ENCODE measurements at places on chromosomes 3 and 15.

DNA sequence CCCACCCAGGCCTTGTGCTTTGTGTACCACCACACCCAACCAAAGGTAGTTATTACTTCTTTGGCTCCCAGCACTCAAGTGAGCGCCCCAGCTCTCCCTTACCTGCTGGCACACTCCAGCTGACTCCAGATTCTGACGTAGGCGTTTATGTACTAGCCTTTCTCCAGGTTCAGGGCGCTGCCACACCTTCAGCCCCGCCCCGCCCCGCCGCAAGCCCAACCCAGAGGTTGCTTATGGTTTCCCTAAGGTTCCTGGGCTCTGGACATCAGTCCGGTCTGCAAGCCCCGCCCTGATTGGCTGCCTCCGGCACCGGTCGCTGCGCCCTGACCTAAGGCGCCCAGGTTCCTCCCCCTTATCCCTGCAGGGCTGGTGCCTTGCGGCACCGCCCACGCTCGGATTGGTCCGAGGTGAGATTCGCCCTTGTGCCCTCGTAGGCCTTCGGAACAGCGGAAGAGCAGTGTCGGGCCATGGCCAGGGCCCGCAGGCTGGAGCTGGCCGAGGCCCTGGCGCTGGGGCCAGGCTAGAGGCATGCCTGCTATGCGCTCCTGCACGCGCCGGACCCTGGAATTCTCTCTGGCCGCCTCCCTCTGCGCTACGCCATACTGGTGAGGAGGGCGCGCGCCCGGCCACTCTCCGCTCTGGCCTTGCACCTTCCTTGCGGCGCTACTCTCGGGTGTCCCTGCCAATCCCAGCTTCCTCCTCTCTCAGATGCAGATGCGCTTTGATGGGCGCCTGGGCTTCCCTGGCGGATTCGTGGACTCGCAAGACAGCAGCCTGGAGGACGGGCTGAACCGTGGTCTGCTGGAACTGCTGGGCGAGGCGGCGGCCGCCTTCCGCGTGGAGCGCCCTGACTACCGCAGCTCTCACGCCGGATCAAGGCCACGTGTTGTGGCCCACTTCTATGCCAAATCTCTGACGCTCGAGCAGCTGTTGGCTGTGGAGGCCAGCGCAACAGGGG lies 19.8 kb upstream of the NUDT16 start:
- DNase-seq = peak; percentile 87

DNA sequence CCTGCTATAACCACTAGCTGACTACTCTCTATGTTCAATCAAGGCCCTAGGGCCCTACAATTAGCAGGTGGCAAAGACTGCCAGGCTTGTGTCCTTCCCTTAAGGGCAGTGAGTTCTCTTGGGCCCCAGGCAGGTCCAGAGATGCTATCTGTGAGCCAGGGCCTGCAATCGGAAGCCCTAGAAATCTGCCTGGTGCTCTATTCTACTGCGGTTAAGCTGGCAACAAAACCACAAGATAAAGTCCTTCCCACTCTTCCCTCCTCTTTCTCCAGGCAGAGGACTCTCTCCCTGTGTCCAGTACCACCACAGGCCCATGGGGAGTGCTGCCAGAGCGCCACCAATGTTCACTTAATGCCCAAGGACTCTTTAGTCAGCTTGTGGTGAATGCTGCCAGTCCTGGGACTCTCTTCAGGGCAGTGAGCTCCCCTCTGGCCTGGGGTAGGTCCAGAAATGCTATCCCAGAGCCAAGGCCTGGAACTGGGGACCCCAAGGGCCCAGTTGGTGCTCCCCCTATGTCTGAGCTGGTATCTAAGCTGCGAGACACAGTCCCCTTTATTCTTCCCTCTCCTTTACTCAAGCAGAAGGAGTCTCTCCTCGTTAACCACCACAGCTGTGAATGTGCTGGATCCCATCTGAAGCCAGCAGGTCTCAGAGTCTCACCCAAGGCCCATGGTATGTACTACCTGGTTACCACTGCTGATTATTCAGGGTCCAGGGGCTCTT lies 34.7 kb downstream of the XXYLT1 start:
- no peak for DNase-seq

GRCh38 chr15:82958638-82959037 lies 6.1 kb upstream of the HOMER2 start:
- DNase-seq = no peak

DNA sequence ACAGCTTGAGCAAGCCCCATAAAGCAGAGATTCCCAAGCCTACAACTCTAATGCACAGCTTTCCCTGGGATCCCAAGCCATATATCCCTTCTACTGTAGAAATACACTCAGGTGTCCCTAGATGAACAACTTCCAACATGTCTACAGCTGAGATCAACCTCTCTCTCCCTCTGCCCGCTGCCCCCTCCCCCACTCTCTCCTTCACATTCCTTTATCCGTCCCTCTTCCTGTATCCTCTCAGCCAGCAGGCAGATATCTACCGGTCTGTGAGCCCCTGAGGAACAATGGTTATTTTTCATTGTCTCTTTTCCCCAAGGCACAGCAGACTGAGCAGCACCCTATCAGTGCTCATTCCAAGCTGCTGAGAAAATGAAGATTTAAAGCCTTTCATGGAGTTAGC lies 138.6 kb downstream of the SUCLG2 start:
- DNase-seq = no peak

GRCh38 chr15:68511073-68511991 lies 67.5 kb upstream of the CORO2B start:
- DNase-seq = no peak

DNA sequence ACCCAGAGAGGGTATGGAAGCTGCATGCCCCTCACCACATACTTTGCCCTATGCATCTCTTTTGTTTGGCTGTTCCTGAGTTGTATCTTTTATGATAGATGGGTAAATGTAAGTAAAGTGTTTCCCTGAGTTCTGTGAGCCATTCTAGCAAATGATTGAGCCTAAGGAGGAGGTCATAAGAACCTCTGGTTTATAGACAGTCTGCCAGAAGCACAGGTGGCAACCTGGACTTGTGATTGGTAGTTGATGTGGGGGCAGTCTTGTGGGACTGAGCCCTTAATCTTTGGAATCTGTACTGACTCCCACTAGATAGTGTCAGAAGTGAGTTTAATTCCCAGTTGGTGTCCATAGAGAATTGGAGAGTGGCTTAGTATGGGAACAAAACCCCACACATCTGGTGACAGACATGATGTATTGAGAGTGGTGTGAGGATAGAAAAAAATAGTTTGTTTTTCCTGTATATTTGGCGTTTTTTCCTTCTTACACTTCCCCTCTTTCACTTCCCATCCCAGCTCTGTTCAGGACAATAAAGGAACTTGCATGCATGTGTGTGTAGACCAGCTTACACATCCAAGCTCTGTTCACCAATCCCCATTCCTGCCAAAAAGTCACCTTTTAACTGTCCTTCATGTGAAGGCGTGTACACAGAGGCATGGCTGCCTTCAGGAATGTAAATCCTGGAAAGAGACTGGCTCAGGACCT lies 38.1 kb upstream of the SPPL2A start:
- DNase-seq = no peak

GRCh38 chr15:76843269-76843668 lies 61.9 kb downstream of the SCAPER start:
- DNase-seq = no peak

DNA sequence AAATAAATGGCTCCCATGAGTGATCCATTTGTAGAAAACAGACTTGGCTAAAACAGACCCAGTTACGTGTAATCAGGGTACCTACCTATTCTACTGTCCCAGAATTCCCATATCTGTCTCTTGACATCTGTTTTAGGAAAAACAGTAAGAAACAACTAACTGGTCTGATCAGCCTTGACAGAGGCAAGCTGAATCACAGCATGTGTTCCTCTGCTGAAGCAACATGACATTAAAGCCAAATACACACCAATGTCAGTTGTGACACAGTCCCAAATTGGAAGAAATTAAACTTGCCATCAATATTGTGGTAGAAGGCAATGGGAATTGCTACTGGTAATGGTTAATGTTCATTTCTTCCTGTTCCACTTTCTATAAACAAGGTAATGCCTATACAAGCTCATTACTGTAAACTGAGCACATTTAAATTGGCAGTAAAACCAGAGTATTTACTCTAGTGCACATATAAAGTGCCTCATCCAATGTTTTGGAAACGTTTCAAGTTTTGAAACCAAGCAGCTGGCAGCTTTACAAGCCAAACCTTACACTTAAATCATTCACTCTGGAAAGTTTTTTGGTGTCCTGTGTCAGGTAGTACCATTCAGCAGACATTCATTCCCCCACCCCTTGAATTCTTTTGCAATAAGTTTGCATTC lies 27.0 kb downstream of the ALDH1A2 start:
- no peak for DNase-seq

DNA sequence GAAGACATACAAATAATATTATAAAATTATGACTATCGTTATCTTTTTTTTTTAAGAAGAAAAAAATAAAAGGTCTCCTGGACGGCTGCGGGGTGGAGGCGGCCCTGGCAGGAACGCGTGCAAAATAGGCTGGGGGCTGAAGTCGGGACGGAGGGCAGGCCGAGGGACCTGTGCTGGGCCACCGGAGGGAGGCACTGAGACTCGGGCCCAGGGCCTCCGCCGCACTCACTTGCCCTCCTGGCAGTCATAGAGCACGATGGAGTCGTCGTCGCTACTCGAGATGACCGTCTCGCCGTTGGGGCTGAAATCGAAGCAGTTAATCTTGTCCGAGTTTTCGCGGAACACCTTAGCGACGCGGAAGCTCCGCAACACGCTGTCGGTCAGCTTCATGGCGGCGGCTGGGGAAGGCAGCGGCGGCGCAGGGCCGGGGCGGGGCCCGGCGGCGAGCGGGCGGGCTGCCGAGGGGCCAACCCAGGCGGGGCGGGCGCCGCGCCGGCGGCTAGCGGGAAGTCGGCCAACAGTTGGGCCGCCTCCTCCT lies 408 bp downstream of the WDR82 start:
- peak; percentile 69 for DNase-seq

DNA sequence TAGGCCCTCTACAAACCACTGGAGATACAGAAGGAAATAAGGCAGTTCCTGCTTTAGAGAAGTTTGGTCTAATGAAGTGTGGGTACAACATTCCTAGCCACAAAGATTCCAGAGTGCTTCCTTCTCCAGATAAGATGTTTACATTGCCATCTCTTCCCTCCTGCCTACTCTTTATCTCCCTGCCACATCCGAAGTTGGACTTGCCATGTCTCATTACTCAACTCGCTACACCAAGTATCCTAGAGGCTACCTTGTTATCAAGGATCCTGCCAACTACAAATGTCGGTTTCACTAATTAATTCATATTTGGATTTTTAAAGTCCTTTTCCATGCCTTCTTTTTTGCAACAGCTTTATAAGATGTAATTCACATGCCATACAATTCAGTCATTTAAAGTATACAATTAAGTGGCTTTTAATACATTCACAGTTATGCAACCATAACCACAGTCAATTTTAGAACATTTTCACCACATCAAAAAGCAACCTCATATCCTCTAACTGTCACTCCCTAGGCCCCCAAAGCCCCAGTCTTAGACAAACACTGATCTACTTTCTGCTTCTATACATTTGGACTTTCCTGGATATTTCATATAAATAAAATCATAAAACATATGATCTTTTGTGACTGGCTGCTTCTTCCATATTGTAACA lies 53.7 kb upstream of the CSTA start:
- DNase-seq = no peak

GRCh38 chr3:38375072-38375471 lies 28.5 kb downstream of the XYLB start:
- no peak for DNase-seq

Measured in GM13976 (cell line).